ENCODE measurements at places on chromosomes 6 and 20.

DNA sequence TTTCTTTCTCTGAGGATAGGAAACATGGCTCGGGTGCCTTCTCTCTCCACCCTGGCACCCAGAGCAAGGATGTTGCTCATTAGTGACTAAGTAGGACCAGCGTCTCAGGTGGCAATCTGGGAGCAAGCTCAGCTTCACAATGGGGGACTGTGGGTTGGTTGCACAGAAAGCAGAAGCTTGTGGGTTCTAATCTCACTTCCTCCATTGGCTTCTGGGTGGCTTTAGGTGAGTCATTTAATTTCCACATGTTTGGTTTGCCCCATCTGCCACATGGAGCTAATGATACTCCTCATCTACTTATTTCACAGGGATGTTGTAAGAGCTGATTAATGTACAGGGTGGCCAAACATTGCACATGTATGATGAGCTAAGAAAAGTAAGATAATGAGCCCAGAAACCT, 54.8 kb upstream of the AKIRIN2 start:
- peak; percentile 55 for DNase-seq

- no peak for DNase-seq
Observed at GRCh38 chr6:88867841-88868731, 95.3 kb downstream of the RNGTT start.

GRCh38 chr20:59752704-59753460, 148.5 kb downstream of the PHACTR3 start:
- no peak for DNase-seq

DNA sequence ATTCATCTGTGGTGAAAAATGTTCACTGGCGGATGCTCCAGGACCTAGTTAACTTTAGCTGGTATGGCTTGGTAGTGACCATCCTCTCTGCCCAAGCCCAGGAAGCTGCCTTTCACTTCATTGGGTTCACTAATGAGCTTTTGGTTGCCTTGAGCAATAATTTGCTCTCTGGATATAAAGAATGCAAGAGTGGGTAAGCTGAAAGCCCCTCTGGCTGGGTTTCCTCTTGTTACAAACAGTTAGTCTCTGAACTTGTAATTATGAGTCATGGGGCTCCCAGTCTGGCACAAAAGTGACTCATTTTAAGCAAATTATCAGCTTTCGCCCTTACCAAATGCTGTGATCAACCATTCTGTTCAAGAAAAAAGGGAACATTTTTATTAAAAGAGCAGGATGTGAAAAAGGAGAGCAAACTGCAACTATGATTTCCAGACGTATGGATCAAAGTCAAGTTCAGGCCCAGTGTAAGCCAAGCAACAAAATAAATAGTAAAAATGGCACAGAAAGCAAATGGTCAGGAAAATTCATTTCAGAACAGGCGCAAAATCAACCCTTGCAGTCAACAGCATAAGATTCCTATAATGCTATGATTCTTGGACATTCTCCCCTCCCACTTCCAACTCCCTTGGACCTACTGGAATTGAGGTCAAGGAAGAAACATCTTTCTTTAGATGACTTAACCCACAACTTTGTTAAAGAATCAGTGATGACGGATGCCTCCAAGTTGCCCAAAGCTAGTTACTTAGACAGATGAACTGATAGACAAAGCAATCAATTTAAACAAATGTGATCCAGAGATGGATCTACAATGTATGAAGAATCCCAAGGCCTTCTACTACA, 130.0 kb upstream of the KCNK16 start:
- DNase-seq = no peak

DNA sequence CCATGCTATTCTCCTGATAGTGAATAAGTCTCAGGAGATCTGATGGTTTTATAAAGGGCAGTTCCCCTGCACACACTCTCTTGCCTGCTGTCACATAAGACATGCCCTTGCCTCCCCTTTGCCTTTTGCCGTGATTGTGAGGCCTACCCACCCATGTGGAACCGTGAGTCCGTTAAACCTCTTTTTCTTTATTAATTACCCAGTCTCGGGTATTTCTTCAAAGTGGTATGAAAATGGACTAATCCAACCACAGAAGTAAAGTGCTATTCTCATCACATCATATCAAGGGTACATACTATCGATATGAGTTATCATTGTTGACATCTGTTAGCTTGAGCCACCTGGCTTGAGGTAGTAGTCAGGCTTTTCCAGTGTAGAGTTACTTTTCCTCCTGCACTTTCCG, 2.3 kb downstream of the MANBAL start:
- DNase-seq = no peak

DNA sequence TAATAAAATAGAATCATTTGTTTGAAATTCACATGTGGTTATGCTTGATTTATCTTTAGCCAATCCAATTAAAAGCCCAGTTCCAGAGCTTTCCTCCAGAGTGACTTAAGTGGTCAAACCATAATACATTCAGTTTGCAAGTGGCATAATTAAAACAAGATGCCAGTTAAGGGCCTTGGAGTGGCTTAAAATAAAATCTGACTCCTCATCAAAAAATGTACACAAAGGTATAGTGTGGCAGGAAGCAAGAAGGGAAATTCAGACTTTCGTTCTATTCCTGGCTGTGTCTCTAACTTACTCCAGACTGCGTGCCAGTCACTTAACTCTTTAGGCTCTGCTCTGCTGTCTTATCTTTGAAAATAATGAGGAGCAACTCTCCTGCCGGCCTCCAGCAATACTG, 251.3 kb upstream of the PRND start:
- DNase-seq = no peak

DNA sequence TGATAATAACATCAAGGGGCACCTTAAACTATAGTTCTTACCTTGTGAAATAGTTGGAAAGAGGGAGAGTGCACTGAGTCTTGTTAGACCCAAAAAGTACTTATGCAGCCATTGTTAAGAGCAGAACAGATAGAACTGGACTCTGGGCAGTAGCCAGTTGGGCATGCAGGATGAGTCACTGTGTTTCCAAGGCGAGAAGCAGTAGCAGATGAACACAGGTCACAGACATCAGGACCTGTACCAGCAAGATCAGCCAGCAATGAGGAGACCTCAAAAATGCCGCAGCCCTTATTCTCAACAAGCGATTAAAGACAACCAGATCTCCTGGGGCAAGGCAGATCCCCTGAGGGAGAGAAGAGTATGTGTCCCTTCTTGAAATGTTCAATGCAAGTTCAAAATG, 79.0 kb downstream of the SAMD3 start:
- no peak for DNase-seq

DNA sequence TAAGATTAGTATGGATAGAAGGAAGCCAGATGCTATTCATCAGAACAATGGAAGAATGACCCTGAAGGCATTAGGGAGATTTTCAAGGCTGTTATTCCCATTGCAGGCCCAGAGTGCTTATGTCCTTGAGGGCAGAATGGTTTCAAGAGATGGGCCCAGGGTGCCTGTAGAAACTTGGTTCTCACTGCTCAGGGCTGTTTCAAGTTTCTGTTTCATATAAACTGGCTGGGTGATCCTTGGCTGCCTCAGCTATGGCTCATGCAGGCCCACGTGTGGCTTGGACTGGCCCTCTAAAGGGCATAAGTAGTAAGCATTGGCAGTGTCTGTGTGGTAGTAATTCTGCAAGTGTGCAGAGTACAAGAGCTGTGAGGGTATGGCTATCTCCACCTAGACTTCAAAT, 540.9 kb upstream of the MAN1A1 start:
- DNase-seq = no peak

DNA sequence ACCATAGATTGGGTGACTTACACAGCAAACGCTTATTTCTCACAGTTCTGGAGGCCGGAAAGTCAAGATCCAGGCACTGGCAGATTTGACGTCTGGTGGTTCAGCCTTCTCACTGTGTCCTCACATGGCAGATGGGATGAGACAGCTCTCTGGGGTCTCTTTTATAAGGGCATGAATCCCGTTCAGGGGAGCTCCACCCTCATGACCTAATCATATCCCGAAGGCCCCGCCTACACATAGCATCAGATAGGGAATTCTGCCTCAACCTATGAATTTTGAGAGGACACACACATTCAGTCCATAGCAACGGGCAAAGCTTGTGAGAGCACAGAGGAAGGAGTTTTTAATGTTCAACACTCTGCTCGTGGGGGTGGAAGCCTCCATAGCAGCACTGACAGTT, 27.5 kb downstream of the DAAM2 start:
- DNase-seq = no peak

Measured in stimulated activated CD8-positive, alpha-beta memory T cell treated with anti-CD3 and anti-CD28 coated beads, Interleukin-4, amount 100 ng/mL, for 48 hours (primary cell).